ENCODE measurements at places on chromosomes 11 and 22.

DNA sequence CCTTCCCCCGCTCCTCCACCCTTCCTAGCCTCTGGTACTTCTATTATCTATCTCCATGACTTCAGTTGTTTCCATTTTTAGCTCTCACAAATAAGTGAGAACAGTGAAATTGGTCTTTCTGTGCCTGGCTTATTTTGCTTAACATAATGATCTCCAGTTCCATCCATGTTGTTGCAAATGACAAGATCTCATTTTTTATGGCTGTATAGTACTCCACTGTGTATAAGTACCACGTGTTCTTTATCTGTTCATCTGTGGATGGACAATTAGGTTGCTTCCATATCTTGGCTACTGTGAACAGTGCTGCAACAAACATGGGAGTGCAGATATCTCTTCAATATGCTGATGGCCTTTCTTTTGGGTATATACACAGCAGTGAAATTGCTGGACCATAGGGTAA lies 6.9 kb upstream of the ABCC8 start:
- no peak for DNase-seq

- no peak for DNase-seq
These were observed 14.6 kb downstream of the UBASH3B start for GRCh38 chr11:122670131-122670530.

- no peak for DNase-seq
These were observed 165.0 kb upstream of the MTNR1B start for GRCh38 chr11:92804388-92804966.

- peak; percentile 22 for DNase-seq
These were observed 16.2 kb upstream of the NNMT start for GRCh38 chr11:114279792-114280546.

- no peak for DNase-seq
These were observed 20.4 kb downstream of the P2RX3 start for GRCh38 chr11:57358543-57358961.

GRCh38 chr11:132855516-132855915 lies 676.8 kb downstream of the OPCML start:
- DNase-seq = no peak

- no peak for DNase-seq
These were observed 23.7 kb upstream of the ARFGAP3 start for GRCh38 chr22:42880815-42881214.

DNA sequence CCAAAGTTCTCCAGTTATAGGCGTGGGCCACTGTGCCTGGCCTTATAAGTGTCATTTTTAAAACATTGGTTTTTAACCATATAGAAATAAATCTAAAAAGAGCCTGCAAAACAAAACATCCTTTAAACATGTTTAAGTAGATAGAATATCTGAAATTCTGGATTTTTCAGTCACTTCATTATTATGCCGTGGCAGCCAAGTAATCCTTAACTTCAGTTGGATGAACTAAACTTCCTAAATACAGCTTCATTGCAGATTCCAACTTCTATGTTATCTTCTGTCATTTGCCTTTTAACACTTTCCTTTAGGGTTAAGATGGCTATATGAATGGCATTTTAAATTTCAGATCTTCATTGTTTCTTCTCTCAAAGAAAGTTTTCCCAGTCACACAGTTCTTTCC lies 291.4 kb downstream of the TMEM135 start:
- no peak for DNase-seq

GRCh38 chr22:44915441-44915840 lies 94.4 kb downstream of the PHF21B start:
- no peak for DNase-seq

DNA sequence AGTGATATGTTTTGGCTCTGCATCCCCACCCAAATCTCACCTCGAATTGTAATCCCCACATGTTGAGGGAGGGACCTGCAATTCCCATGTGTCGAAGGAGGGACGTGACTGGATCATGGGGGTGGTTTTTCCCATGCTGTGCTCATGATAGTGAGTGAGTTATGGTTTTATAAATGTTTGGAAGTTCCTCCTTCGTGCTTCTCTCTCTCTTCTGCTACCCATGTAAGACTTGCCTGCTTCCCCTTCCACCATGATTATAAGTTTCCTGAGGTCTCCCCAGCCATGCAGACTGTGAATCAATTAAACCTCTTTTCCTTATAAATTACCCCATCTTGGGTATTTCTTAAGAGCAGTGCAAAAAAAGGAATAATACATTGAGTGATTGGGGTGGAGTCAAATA lies 7.3 kb upstream of the CEP295 start:
- DNase-seq = no peak

DNA sequence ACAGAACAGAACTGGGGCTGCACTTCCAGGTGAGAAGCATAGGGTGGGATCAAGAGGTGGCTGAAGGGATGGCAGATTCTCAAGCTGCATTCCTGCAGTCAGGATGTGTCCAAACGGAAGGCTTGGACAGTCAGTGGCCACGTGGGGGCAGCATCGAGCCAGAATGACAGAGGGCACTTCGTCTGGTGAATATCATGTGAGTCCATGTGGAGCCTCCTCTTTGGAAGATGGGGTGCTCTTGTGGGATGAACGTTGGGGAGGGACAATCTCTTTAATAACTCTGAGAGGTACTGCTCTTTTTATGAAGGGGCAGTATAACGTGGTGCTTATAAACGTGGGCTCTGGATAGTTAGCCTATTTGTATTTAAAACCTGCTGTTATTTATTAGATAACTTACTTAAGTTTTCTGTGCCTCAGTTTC lies 154.9 kb upstream of the NAV2 start:
- peak; percentile 78 for DNase-seq

DNA sequence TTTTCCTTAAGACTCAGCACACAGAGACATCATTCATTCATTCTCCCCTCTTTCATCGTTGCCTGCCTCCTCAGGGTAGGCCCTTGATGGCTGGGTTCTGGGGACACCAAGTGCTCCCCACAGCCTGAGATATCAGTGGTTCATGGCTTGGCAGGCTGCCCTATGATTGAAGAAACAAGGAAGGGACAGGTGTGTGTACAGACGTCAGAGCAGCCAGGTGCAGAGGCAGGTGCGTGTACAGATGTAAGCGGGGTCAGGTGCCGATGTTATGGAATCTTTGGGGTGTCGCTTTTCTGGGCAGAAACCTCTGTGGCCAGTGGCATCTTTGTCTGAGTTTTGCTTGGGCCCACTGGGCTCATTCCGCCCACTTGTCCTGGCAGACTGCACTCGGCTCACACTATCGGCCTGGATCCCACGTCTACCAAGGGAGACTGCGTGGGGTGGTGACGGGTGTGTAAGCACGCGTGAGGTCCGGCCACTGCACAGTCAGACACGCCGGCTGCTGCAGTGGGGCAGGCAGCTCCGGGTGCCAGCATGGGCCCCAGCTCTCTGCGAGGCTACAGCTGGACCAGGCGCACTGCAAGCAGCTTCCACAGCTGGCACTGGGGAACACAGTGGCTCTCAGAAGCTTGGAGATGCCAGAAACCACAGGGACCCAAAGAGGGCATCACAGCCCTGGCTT lies 20.9 kb upstream of the KIAA0930 start:
- no peak for DNase-seq

DNA sequence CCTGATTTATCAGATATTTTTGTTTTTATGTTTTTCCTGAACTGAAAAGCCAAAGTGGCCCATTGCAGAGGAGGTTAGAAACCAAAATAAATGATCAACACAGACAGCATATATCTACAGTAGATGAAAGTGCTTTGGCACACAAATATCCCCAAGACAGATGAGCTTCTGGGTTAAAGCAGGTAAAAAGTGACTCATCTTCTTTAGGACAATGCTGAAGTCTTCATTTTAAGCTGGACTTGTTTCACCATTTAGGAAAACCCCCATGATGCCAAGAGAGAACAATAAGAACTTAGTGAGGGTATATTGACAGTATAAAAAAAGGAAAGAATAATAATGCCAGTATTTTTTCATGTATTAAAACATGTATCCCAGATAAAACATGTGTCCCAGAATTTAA lies 100.8 kb upstream of the OR9G4 start:
- no peak for DNase-seq

DNA sequence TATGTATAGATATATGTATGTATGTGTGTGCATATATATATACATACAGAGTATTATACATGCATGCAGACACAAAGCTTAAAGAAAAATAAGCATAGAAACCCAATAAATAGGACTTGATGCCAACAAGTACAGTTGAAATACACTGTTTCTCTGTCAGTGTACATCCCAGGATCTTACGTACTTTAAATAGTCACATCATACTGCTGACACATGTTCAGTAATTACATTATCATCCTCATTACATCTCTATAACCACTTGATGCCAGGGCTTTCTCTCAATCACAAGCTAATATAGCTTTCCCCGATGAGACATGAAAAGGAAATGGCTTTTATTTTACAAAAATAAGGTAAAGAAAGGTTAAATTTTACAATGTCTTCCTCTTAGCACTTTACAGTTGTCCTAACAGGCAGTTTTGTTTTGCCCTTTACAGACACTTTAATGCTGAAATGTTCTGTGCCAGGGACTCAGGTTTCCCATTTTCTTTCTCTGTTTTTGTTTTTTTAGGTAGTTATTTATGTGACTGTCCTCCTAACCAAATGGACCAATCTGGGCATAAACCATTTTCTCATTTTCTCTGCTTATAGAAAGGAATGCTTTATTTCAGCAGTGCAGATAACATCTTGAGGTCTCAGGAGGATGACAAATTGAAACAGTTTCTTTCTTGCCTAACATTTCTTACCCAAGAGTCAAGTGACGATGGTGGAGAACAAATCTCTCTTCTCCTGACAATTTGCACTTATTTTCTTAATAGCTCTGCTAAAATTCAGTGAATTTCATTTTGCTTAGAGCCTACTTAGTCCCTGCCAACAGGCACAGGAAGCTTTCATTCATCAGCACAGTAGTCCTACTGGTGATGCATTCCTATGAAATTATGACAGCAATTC lies 350.2 kb downstream of the TTC28 start:
- DNase-seq = peak; percentile 6

GRCh38 chr11:128420265-128420664 lies 167.1 kb downstream of the ETS1 start:
- DNase-seq = no peak

DNA sequence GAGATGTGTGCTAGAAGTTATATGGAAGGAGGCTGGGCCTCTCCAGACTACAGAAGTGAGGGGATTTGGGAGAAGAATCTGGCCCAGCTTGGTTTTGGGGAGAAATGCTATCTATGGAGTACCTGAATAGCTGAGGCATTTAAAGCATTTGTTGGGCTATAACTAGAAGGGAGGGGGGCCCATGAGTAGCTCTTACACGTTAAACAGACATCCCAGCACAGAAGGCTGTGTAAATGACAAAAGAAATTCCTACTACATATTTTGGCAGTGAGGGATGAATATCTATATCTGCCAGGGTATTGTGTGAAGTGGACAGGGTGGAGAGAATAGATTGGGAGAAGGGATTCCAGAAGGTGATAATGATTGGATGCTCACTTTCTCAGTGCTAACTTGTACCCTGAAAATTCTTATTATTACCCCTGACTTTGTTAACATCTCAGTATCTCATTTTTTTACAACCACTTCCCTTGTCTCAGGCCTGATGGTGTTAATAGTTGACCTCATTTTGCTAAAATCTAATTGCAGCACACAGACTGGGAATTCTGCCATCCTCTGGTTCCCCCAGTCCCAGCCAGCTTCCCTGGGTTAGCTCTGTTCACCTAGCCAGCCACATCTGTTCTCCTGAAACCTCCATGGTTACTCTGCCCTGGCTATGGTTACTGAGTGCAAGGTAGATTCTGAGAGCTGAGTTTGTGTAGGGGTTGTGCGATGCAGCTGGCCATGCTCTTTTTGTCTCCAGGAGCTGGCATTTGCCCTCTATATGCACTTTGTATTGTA lies 28.8 kb upstream of the RRM1 start:
- no peak for DNase-seq

- no peak for DNase-seq
These were observed 23.2 kb upstream of the MOB2 start for GRCh38 chr11:1509626-1510255.

- peak; percentile 72 for DNase-seq
These were observed at the start of gene MTFP1 for GRCh38 chr22:30425616-30426387. Gene MTFP1, plus strand, starts transcription at chr22:30425768. Its CDS starts 112 bp downstream, at chr22:30425880.

- DNase-seq = no peak
These were observed 42.7 kb downstream of the SCN3B start for GRCh38 chr11:123611698-123612097.

GRCh38 chr22:17754233-17754925 lies 19.9 kb downstream of the BID start:
- no peak for DNase-seq

DNA sequence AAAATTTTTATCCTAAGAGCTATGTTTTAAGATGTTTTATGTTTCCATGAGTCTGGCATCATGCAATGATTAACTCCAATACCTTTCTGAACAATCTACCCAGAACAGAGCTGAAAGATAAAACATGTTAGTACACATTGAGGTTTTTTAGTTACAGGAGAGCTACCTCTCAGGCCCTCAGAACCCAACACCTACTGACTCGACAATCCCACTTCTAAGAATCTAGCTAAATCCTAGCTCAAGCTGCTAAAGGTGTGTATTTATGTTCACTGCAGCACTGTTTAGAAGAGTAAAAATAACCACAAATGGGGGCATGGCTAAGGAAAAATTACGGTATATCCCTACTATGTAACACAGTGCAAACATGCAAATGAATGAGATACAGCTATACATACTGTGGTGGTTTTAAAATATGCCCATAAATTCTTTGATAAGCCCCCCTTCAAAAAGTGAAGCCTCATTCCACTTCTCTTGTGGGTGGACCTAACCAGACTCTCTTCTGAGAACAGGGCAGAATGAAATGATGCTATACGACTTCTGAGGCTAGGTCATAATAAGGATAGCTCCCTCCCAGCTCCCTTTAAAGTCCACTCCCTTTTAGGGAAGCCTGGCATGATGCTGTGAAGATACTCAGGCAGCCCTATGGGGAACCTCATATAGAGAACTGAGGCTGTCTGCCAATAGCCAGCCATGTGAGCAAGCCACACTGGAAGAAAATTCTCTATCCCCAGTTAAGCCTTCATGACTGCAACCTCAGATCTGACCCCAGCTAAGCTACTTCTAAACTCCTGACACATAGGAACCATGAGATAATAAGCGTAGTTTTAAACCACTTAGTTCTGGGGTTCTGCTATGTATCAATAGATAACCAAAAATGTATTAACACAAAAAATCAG lies 29.5 kb downstream of the TMEM123 start:
- no peak for DNase-seq

- peak; percentile 46 for DNase-seq
These were observed 2.6 kb downstream of the PATZ1 start for GRCh38 chr22:31343235-31344191.

GRCh38 chr11:70532731-70533130 lies 134.4 kb downstream of the CTTN start:
- no peak for DNase-seq

DNA sequence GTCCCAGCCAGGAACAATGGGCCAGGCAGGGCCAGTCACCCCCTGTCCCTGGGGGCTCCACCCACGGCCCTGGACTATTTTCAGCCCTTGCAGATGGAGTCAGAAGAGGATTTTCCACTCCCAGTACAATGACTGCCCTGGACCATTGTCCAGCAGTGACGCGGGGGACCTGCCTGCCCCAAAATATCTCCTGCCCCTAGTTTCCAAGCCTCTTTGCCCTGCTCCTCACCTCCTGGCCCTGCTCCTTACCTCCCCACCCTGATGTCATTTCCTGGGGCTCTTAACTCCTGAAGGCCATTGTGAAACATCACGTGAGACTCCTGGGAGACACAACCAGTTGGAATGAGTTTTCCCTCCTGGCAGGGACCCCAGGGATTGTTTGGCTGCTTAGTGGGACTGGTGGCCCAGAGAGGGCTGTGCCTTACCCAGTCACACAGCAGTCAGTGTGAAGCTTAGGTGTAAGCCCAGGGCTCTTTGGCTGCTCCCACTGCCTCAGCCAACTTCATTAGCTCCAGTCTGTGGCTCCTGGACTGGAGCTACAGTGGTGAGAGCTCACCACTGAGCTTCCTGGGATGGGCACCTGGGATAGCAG lies 22.2 kb downstream of the P2RY2 start:
- no peak for DNase-seq

GRCh38 chr11:88246696-88247095 lies 71.5 kb upstream of the RAB38 start:
- no peak for DNase-seq
